ENCODE measurements at places on chromosomes 5 and 9.
A peak's percentile ranks its signal among the peaks of the same experiment; 100 is the strongest.

- no peak for DNase-seq
Observed at GRCh38 chr5:107232788-107233187, 437.9 kb downstream of the EFNA5 start.

DNA sequence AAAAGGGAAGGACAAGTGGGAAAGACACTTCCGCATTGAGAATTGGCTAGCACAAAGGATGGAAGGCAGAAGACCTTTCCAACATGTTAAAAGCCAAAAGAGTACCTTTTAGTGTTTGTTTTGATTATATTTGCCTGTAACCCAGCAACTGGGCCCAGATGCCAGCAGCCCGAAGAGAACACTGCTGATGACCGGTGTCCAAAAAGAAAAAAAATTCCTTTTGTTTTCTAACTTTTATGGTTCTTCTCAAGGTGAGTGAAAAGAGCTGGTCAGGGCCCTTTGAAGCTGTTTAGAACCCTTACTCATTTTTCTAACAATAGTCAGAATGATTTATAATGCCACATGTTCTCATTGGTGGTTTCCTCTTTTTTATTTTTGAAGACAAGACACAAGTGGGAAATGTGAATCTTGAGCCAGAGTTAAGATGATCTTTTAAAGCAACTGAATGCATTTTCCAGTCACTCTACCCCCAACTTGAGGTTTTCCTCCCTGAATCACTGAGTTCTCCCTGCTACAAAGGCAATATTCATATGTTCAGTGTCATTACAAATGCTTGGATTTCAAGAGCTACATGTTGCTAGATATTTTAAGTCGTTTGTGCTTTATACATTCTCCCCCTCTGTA lies 32.3 kb upstream of the ZNF462 start:
- no peak for DNase-seq

DNA sequence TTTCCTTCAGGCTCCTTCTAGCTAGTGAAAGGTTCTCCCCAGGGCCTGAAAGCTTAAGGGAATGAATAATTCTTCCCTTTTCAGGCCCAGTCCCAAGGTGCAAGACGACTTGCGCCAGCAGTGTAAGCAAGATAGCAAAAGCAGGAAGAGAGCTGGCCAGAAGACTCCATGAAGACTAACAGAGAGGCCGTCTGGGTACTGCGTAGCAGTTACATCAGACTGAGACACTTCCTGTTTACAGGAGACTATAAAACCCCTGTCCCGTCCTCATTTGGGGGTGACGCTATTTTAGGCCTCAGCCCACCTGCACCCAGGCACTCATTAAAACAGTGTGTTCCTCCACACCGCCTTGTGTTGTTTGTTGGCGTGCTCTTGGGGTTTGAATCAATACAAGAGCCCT lies 90.7 kb upstream of the MOCS2 start:
- no peak for DNase-seq

GRCh38 chr5:5061836-5062235 lies 78.3 kb upstream of the ADAMTS16 start:
- no peak for DNase-seq

GRCh38 chr5:154829181-154829588 lies 21.2 kb downstream of the FAXDC2 start:
- no peak for DNase-seq

DNA sequence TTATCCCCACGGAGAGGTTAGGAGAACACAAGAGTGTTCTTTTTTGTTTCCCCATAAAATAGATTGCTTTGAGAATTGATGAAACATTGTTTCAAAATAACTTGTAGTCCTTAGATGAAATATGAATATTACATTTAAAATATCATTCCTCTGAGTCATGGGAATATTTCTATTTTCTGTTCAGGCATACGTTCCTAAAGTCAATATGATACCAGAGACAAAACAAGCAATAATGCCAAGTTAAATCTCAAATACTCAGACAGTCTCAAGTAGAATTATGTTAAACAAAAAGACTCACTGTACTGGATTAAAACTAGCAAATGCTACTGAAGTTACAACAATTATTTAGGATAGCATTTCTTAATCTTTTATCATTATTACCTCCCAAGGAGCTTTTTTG lies 111.7 kb upstream of the C6 start:
- no peak for DNase-seq

DNA sequence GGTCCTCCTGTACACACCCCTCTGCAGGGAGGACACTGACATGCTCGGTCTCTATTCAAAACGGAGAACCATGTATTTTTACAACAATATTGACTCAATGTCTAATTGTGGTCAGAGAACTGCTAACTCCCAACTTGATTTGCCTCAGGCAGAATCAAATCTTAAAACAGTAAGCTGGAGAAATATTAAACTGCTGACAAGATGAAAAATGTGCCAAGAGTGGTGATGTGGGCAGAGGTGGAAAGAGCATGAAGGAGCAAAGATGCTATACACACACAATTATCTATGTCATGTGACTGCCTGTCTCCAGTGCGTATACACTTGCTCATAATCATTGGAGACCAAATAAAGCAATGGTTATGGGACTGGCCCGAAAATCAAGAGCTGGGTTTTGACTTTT lies 556.1 kb upstream of the ZNF608 start:
- DNase-seq: no peak

GRCh38 chr9:119298076-119298853 lies 71.0 kb downstream of the BRINP1 start:
- DNase-seq: no peak

DNA sequence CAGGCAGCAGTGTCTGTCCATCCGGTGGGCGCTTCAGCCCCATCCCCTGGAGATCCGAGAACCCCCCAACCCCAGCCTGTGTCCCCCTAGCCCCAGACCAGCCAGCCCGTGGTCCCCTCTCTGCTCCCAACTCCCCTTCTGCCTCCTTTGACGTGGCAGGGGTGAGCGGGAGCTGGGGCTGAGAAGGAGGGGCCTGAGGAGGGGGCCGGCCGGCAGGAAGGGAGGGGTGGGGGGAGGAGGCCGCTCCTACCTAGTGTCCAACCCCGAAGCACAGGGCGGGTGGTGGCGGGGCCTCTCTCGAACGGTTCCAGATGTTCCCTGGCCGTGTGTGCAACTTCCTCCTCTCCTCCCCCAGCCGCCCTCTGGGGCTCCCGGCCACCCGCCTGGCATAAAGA lies 31.0 kb downstream of the GOLGA2 start:
- DNase-seq: no peak

DNA sequence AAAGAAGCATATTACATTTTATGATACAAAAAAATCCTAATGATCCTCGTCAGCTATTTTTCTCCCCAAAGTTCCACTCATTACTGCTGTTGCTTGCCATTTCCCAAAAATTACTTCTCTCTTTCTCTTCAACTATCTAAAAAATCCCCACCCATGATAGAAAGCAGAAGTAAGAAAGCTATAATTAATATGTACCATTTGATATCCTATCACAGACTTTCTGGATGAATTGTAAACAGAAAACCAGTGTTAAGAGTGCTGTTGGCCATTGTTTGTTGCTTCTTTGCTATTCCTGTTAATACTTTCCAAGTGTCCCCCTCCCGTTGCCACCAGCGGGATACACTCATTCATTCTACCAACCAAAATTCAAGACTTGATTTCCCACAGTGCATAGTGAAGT lies 136.3 kb upstream of the SMARCA2 start:
- DNase-seq: no peak

- DNase-seq: no peak
Observed at GRCh38 chr5:108735790-108736189, 11.9 kb upstream of the FER start.

GRCh38 chr5:35483191-35483590 lies 134.5 kb upstream of the SPEF2 start:
- no peak for DNase-seq

DNA sequence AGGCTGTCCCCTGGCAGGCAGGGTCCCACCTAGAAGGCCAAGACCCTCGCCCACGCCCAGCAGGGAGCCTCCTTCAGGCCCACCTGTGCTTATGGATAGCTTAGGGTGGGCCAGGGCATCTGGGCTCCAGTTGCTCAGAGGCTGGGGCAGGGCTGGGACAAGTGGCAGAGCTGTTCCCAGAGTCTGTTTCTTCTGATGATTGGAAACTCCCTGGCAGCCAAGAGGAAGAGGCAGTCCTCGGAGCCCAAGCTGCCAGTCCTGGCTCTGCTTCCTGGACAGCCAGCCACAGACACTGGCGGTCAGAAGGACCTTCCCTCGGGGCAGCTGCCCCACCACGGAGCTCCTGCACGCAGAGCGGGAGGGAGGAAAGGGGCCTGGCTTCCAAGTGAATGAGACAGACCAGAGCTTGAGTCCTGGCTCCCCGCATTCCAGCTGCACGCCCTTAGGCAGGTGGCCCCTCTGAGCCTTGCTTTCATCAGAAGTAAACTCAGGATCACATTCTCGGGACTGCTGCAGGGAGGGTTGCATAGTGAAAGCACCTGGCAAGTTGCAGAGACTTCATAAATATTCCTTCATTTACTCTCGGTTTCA lies 37.9 kb upstream of the GABRP start:
- DNase-seq: no peak

DNA sequence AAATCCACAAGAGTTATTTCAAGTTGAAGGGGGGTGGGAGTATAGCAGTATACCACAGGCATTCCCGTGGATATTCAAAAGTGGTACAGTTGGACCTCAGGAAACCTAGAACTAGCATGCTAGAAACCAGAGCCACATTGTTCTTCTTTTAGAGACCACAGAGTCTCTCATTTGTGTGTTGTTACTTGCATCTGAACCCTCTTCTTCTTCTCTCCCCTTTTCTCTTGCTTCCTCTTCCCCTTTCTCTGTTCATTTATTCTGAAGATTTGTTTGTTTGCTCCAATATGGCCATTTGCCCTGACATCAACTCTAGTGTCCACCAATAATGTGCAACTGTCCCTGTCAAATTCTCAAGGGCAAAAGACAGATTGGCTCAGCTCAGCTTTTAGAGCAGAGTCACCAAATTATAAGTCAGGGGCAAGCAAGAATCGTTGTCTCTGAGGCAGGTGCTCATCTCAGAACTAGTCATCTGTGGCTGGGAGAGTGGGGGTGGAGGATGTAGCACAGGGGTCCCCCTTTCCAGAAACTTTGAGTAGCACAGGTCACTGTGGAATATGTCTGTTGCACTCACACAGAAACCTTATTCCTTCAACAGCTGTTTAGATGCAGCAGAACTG lies 321.1 kb downstream of the ARRDC3 start:
- DNase-seq: no peak

GRCh38 chr5:67195406-67196275 lies 958 bp downstream of the CD180 start:
- no peak for DNase-seq

- DNase-seq: no peak
Observed at GRCh38 chr9:28941856-28942255, 1368.6 kb upstream of the C9orf72 start.

GRCh38 chr5:50301756-50302155 lies 139.3 kb downstream of the EMB start:
- no peak for DNase-seq

GRCh38 chr5:43338862-43339261 lies 25.6 kb upstream of the HMGCS1 start:
- DNase-seq: no peak

- DNase-seq: peak; percentile 9
Observed at GRCh38 chr9:6029604-6030274, 14.3 kb upstream of the RANBP6 start.

- no peak for DNase-seq
Observed at GRCh38 chr5:56457887-56458812, 225.0 kb upstream of the ANKRD55 start.

DNA sequence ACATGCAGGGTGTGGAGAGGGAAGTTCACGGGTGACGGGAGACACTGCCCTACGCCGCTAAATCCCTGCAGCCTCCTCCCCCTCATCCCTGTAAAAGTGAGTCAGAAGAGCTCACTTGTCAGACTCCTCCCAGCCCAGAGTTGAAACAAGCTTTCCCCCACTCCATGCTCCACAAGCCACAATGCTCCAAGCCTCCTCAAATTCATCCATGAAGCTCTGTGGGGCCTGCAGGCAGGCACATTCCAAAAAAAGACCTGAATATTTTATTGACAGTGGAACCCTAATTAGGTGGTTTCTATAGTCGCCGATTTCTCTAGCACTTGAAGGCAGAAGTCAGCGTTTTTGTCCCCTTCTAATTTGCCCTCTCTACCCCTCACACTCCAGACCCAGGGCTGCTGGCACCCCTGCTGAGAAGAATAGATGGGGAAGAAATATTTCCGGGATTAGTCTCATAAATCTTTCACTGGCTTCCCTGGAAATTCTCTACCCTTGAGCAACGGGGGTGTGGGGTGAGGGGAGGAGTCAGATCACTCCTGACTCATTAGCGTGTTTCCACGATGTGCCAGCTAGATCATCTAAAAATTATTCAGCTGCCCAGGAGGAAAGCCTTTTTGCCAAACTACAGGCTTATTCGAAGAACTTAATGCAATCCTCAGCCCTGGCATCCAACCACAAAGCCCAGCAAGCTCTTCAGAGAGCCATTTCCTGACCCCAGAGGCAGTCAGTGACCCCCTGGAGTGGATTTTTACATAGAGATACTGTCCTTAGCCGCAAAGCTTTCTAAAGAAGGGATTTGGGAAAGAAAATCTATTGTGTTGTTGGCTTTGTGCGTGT lies 97.1 kb downstream of the ENC1 start:
- peak; percentile 21 for DNase-seq

- DNase-seq: no peak
Observed at GRCh38 chr5:172276214-172276613, 7.3 kb downstream of the UBTD2 start.

- no peak for DNase-seq
Observed at GRCh38 chr9:70410368-70410767, 4.1 kb downstream of the KLF9 start.

GRCh38 chr9:7405924-7406604 lies 393.5 kb downstream of the DMAC1 start:
- DNase-seq: no peak

DNA sequence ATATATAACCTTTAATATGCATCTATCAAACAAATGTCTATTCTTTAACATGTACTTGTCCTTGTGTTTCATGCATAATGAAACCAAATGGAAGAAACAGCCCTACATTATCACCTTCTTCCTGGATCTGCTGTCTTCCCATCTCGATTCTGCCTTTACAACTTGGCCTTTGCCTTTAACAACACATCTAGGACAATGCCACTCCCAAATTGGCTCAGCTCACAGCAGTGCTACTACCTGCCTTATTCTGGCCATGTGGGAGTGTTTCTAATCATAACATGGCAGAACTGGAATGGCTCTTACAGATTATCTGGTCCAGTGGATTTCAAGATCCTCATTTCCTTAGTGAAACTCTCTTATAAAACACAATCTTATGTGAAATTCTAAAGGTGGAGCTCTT lies 176.5 kb downstream of the CARTPT start:
- no peak for DNase-seq

DNA sequence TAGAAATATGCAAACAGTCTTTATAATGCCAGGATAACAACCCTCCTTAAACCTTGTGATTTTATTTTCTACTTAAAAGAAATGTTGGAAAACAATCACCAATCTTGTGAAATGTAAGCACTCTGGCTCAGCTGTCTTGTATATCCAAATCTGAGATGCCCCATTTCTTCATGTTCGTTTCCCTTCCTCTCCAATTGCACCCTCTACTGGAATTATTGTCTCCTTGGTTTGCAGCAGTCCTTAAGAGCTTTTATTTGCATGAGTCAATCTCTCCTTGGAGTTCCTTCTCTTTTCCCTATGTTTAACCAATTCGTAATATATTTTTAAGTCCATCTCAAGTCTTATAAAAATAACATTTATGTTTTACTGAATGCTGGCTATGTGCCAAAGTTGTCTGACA lies 362.0 kb upstream of the CDH10 start:
- DNase-seq: peak; percentile 41

All from SHP77 (cell line).